ENCODE measurements at places on chromosomes 6 and 20.

GRCh38 chr6:17638212-17638715 lies 38.2 kb downstream of the FAM8A1 start:
- no peak for DNase-seq

GRCh38 chr6:152207915-152208714 lies 400.6 kb downstream of the ESR1 start:
- no peak for DNase-seq

DNA sequence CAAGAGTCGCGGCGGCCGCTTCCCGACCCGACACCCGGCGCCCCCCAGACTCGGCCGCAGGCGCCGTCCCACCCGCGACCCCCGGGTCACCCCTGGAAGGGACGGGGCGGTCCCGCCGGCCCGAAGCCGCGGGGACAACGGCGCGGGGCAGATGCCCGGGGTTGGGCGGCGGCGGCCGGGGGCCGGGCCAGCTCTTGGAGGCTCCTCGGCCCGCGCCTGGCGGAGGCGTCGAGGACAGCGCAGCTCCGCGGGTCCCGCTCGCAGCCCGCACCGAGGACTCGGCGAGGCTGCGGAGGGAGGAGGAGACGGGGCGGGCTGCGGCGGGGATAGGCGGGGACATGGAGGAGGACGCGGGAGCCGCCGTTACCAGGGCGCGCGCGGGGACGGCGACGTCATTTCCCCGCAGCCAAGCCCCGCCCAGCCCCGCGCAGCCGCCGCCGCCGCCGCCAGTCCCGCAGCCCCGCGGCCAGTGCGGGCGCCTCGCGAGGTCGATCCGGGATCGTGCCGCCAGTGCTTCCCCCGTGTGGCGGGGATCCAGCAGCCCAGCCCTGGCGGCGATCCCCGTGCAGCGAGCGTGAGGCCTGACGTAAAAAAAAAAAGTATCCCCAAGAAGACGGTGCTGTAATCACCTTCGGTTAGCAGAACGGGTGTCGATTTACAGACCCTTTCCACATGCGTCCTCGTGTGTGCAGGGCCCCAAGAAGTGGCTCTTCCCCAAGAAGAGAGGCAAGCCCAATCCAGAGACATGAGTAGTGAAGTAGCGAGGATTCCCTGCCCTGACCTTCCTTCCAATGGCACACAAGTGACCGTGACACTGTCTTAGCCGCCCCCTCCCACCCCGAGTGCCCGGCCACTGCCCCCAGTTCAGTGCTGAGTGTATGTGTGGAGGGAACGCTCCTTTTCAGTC lies at the start of gene FAM184A:
Gene FAM184A, minus strand, starts transcription at position 289 of the 907 bp plus-strand sequence. CDS start 365 bp downstream, outside the sequence.
- DNase-seq: peak; percentile 48

DNA sequence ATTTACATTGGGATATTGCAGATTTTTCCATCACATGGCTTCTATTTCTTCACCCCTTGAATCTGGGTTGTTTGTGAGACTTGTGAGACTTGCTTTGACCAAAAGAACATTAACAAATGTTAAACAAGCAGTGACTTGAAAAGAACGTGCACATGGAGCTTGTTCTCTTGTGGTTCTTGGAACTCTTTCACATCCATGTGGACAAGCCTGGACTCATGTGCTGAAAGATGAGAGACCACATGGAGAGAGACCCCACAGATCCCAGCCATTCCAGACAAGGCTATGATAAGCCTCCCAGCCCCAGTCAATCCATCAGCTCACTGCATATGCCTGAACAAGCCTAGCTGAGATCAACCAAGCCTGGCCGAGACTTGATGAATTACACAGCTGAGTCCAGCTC lies 1365.7 kb upstream of the GJE1 start:
- no peak for DNase-seq

GRCh38 chr20:44646023-44646640 lies 5.4 kb downstream of the ADA start:
- DNase-seq: no peak

DNA sequence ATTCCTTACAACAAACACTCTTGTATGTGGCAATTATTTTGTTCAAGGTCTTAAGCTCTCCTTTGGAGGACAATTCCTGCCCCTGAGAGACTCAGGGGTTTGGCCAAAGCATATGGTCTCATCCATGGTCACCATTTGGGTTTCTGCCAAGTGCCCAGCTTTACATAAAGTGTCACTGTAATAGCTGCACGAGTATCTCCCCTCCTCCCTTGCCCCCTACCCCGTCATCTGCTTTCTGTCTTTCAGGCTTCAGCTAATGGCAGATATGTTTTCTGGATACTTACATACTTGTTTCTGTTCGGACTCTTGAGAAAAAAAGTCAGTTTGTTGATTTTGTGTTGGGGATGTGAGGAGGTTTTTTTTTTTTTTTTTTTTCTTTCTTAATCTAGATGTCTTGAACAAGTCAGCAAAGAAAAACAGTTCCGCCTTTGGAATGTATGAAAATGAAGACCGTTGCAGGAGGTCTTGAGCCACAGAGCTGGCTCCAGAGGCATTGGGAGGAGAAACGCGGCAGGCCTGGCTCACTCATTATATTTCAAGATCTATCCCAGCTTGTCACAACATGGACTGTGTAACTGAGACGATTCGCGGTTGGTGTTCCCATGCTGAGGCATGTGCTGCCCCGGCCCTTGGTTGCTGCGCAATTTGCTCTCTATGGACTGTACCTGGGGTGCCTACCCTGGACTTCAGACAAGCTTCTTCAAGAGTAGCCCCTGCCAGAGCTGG lies 32.6 kb upstream of the STX16 start:
- DNase-seq: no peak

- peak; percentile 49 for DNase-seq
Measured at GRCh38 chr20:56249244-56249955, 868 bp downstream of the MC3R start.

DNA sequence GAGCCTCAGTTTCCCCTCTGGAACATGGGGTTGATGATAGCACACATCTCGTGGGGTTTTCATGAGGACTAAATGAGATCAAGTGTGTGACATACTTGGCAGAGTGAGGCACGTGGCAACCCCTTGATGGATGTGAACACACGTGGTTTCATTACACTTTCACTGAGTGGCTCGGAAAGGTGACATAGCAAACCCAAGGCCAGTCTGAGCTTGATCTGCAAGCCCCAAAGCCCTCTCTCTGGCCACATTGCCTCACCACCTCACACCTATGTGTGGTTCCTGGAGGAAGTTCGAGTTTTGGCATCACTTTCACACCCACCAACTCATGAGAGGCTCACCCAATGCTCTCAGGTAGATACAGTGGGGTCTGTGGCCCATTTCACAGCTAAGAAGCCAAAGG lies 60.0 kb downstream of the CPNE5 start:
- no peak for DNase-seq

GRCh38 chr6:306641-307061 lies 14.4 kb downstream of the DUSP22 start:
- DNase-seq: no peak

- no peak for DNase-seq
Measured at GRCh38 chr6:69827276-69827893, 30.6 kb upstream of the LMBRD1 start.

DNA sequence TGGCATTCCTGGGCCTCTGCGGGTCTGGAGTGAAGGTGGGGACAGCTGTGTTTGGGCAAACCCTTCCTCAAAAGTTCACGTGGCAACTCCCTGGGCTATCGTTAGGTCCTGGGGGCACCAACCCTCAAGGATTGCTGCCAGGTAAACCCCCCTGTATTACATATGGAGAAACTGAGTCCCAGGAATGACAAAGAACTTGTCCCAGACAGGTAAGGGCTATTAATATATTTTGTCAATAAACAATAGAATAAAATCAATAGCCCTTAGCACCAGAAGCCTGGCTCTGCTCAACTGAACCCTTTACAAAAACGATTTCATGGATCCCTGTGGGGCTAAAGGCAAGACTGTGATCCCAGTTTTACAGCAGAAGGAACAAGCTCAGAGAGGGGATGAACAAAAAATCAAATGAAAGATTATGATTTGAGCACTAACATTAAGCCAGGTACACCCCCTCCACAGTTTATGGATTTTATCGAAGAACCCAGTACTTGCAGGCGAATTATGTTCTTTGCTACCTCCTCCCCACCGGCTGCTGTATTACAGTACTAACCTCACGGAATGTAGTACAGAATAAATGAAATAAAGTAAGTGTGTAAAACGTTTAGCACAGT lies 2.7 kb downstream of the ID1 start:
- DNase-seq: no peak

DNA sequence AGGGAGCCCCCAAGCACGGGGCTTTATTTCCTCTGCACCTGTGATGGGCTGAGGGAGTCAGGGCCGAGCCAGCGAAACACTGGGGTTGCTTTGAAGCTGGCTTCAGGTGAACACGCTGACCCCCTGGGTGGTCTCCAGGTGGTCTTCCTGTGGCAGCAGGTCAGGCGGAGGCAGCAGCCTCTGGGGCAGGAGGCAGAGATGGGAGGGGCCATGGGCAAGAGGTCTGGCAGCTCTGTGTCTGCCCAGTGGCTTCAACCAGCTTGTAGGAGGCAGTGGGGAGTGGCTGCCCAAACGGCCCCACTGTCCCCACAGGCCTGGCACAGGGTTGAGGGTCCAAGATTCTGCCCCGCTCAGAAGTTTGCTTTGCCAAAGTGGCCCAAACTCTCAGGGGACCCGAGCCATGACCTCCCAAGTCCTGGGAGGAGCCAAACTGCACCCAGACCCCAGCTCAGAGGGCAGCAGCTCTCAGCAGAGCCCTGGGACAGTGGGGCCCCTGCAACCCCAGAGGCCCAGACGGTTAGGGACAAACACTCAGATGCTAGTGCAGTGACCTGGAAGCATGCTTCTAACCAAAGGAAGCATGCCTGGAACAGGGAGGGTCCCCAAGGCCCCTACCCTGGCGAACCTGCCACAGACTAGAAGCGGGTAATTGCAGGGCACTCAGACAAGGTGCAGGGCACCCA lies 15.3 kb downstream of the NTSR1 start:
- DNase-seq: no peak

- DNase-seq: no peak
Measured at GRCh38 chr6:116029535-116029934, 31.2 kb downstream of the FRK start.

- DNase-seq: no peak
Measured at GRCh38 chr6:26588965-26589364, 7.8 kb upstream of the ABT1 start.

DNA sequence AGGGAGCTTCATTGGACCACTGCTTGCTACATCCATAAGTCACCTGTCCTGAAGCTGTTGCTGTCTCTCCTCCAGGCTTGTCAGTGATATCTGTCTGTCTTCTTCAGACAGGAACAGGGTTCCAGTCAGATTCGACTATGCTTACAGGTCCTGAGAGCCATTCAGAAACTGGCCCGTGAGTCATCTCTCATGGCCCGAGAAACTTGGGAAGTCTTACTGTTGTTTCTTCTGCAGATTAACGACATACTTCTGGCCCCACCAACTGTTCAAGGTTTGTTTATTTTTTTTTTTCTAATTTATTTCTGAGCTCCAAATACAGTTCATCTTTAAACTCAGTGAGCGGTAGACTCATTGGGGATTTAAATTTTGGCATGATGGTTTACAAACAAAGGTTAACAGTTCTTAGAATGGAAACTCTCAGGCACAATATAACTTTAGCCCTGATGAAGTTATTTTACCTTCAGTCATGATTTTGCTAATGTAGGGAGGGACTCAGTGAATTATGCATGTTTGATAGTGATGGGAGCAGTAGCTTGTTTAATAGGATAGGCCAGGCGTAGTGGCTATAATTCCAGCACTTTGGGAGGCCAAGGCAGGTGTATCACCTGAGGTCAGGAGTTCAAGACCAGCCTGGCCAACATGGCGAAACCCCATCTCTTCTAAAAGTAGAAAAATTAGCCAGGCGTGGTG lies 24.7 kb downstream of the RALGAPB start:
- peak; percentile 37 for DNase-seq

DNA sequence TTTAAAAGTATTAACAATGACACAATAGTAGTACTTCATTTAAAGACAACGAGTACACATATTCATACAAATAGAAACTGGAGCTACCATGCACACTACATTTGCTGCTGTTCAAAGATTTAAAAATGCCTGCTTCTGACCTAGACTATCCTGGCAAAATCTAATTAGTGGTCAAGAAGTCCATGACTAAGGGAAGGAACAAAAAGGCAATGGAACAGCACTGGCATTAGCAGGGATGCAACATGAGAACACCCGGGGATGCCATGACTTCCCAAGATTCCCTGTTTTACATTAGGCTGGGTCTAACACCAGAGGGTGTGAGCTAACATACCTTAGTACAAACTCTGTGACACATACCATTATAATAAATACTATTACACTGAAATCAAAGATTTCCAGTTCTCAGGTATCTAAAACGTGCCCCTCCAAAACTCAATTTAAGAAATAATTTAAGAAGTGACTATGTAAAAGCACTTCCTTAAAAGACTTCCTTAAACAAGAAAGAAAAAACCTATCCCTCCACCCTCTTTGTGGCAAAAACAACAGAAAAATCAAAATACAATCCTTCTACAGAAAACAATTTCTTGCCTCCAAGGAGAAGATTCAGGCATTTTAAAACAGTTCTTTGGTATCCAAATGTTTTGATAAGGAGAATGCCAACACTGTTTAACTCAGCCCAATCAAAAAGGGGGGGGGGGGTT lies 25.5 kb downstream of the CHD6 start:
- DNase-seq: no peak

GRCh38 chr20:56422076-56422823 lies 10.2 kb downstream of the CASS4 start:
- DNase-seq: peak; percentile 85

DNA sequence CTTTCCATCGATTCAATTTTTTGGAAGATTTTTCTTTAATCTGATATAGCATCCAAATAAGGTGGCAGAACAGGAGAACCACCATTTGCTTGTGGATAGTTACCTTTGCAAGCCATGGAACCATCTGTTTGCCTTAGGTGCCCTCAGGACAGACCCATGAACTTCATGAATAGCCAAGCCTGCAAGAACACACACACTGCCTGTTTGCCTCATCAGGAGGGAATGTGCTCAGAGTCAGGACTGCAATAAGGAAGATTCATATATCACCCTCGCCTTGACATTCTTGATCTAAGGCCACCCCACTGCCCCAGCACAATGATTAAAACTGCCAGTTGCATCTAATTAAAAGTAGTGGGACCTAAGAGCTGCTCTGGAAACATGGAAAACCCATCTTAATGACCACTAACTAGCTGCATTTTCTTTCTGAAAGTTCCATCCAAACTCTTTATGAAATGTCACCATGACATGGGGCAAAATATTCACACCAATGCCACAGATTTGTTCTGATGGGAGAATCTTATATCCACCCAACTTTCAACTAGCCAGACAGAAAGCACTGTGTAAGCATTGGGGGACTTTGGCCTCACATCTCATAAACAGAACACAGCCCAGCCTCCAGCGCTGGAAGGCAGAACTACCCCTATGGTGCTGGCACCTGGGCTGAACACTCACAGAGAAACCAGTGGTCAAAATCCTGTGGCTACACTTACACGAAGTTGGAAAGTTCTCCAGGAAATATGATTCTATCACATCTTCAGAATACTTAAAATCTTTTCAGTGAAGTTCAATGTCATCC lies 48.3 kb downstream of the TBXT start:
- DNase-seq: no peak

- no peak for DNase-seq
Measured at GRCh38 chr20:34920055-34920454, 35.6 kb downstream of the GSS start.

DNA sequence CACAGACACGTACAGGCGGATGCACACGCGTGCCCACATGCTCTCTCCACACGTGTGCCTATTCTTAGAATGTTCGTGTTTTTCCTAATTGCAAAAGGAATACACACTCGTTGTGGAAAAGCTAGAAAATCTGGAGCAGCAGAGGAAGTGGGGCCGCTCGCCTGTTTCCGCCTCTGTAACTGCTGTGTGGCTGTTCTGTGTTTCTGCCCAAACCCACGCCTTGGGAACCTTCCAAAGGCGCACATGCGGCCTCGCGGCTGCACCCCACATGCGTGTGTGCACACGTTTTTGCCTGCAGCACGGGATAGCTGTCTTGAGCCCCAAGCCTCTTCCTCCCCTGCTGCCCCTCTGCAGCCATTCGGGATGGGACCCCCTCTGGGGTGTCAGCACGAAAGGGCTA lies 12.2 kb downstream of the SLC17A9 start:
- no peak for DNase-seq
